HuH-7.5 (cell line): ENCODE measurements at places on chromosomes 3 and 15.

DNA sequence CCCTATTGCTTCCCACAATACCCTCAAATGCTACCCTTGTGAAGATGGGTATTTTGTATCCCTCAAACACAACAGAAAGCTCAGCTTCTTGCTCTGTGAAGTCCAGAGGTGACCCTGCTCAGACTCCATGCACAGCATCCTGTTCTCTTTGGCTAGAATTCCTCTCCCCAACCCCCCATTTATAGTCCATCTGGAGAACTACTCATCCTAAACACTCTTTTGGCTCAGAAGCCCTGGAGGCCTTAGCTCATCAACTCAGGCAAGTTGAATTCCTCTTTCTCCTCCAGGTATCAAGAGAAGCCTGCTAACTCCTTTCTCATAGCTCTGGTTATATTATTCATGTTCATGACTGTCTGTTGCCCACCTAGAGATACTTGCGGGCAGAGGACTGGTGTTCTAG lies 18.3 kb upstream of the GASK1A start:
- DNase-seq: no peak

GRCh38 chr3:182909318-182910040 lies 70.9 kb downstream of the DCUN1D1 start:
- no peak for DNase-seq

GRCh38 chr3:58236527-58237237 lies 910 bp upstream of the ABHD6 start:
- DNase-seq: no peak

- no peak for DNase-seq
These were observed 337.3 kb downstream of the LPP start for GRCh38 chr3:188491276-188491687.

GRCh38 chr3:86968244-86968932 lies 22.6 kb downstream of the VGLL3 start:
- no peak for DNase-seq

- DNase-seq: no peak
These were observed 39.0 kb downstream of the TAMM41 start for GRCh38 chr3:11807686-11808085.

DNA sequence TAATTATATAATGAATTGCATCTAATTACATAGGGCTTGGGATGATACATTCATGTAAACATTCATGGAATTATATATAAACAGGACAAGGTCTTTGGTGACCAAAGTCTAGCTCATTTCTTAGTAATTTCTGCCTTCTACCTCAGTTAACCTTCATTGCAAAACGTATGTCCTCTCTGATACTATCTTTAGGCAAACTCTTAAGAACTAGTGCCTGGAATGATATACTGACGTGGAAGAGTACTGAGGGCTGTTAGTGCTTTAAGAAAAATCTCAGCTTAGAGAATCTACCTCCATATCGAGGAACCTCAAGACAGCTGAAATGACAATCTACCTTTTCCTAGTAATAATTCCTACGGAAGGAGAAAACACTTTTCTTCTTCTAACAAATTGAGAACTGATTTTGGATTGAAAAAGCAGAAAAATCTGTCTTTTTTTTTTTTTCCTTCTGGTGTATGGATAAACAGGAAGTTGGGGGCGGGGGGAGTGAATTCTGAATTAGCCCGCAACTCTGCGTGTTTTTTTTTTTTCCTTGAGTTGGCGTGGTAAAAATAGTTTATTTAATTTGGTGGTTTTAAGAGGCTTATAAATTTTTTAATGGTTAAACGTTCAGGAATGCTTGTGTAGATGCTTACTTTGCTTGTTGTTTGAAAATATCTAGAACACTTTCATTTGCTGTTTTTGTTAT lies 43.2 kb downstream of the RARB start:
- DNase-seq: no peak

DNA sequence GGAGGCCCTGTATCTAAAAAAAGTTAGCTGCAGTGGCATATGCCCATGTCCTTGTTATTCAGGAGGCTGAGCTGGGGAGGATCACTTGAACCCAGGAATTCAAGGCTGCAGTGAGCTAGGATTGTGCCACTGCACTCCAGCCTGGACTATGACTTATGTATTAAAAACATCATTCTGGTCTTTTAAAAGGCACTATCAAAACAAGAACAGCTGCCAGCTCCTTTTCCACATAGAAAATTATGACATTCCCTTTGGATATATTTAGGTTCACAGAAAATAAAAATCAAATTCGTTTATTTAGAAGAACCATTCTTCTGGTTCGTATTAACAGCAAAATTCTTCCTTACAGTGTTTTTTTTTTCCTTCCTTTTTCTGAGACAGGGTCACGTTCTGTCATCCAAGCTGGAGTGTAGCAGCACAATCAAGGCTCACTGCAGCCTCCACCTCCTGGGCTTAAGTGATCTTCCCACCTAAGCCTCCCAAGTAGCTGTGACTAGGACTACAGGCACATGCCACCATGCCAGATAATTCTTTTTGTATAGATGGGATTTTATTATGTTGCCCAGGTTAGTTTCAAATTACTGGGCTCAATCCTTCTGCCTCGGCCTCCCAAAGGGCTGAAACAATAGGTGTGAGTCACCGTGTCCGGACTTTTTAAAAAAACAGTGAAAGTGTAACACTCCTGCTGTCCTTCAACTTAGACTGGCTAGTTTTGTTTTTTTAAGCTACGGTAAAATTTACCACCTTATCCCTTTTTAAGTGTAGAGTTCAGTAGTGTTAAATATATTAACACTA lies 13.9 kb downstream of the ICE2 start:
- DNase-seq: no peak

DNA sequence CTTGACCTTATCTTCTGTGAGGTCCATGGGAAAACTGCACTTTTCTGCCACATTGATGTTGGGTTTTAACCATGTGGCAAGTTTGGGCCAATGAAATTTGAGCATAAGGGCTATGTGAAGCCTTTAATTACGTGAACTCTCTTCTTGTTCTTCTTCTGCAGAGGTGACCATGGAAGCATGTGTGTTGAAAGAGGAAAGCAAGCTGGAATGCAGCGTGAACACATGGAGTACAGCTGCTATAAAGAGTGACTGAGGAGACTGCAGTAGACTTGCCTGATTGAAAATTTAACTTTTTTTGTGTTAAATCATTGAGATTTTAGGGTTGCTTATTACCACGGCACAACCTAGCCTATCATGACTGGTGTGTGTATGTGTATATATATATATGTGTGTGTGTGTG lies 347.3 kb downstream of the ZIC1 start:
- DNase-seq: no peak
